ENCODE measurements at places on chromosomes 3 and 15.
A peak's percentile ranks its signal among the peaks of the same experiment; 100 is the strongest.

- peak; percentile 64 for DNase-seq
Measured at GRCh38 chr3:141392897-141393734, 24.8 kb downstream of the ZBTB38 start.

- no peak for DNase-seq
Measured at GRCh38 chr3:20056725-20057611, 16.7 kb downstream of the KAT2B start.

- DNase-seq = peak; percentile 1
Measured at GRCh38 chr3:98188545-98188944, 22.0 kb downstream of the OR5H15 start.

- no peak for DNase-seq
Measured at GRCh38 chr3:9102240-9102981, 139.1 kb upstream of the RAD18 start.

DNA sequence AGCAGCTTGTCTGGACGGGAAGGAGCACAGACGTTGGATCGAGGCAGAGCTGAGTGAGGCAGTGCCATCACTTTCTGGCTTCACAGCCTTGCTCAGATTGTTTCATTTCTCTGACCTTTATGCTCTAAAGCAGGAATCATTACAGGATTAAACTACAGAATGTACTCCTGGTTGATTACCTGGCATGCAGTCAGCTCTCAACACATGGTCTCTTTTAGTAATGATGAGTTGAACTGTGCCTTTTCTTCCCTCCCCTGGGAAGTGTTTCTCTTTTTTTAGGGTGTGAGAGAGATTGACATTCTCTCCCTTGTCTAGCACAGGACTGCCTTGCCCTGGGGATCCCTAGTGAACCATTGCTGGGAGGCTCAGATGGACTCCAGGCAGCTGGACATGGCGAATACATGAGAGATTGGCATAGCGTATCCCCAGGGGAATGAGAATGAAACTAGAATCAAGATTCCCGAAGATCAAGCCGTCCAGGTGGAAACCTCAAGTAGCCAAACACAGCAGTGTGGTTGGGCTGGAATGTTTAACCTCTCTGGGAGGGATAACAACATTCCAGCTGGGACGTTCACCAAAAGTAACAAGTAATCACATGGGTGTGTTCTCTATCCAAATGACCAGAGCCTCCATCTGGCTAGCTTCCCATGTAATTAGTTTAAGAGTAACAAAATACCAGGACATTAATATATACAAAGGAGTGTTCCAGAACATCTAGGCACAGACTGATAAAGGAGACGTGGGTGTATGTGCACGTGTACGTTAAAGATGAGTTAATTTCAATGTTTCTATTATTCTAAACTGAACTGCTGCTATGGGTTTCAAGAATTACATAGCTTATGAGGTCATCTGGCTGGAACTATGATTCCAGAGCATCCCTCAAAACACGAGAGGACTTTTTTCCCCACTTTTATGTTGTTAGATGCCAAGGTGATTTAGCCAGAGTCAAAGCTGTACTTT is 118.6 kb upstream of the NR2E3 start:
- DNase-seq = no peak

DNA sequence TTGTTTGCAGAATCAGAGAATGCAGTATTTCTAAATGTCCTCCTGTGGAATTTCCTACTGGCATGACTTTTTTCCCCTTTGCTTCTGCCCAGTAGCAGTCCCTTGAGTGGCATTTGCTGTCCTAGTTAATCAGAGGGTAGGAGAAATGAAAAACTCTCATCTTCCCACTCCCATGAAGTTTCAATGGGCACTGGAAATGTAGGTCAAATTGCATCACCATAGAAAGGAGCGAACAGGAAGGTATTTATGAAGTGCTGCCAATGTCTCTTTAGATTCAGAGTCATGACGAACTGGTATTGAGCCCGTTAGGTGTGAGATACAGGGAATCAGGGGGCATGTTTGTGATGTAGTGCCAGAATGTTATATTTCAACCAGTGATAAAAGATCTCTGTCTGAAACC is 23.2 kb downstream of the ATXN7 start:
- DNase-seq = no peak

- DNase-seq = no peak
Measured at GRCh38 chr15:68921926-68922325, 8.4 kb upstream of the SPESP1 start.

GRCh38 chr15:68554721-68555678 is 23.8 kb upstream of the CORO2B start:
- no peak for DNase-seq

DNA sequence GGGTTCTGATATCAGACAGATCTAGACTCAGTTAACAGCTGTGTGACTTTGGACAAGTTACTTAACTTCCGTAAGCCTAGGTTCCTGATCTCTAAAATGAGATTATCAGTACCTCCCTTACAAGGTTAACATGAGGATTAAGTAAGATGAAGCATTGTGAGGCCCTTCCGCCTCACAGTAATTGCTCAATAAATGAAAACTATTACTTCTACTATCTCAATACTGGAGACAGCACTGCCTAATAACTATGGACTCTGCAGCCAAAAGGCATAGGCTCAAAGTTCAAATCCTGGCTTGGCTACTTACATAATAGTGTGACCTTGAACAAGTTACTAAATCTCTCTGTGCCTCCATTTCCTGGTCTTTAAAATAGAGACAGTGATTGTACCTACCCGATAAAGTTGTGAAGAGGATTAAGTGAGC is 82.0 kb upstream of the ATP11B start:
- DNase-seq = no peak

All from spinal cord (tissue), 10 donors.